ENCODE measurements at places on chromosomes 11 and 22.

- no peak for DNase-seq
Measured at GRCh38 chr11:6405052-6405667, 13.7 kb downstream of the APBB1 start.

- DNase-seq: no peak
Measured at GRCh38 chr11:22084056-22084455, 108.8 kb upstream of the ANO5 start.

DNA sequence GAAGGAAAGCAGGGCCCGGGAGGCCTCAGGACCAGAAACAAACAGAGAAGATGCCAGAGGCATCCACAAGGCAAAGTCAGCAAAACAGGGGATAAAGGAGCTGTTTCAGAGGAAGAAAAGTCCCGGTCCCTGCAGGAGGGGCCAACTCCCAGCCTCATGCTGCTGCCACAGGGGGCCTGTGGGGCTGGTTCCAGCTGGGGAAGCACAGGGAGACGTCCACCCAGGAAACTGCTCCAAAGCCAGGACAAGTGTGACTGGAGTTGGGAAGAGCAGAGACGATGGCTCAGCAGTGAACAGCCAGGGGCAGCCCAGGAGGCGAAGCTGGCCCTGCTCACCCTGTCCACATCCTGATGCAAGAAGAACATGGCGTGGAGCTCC is 454.4 kb downstream of the BRD1 start:
- no peak for DNase-seq

DNA sequence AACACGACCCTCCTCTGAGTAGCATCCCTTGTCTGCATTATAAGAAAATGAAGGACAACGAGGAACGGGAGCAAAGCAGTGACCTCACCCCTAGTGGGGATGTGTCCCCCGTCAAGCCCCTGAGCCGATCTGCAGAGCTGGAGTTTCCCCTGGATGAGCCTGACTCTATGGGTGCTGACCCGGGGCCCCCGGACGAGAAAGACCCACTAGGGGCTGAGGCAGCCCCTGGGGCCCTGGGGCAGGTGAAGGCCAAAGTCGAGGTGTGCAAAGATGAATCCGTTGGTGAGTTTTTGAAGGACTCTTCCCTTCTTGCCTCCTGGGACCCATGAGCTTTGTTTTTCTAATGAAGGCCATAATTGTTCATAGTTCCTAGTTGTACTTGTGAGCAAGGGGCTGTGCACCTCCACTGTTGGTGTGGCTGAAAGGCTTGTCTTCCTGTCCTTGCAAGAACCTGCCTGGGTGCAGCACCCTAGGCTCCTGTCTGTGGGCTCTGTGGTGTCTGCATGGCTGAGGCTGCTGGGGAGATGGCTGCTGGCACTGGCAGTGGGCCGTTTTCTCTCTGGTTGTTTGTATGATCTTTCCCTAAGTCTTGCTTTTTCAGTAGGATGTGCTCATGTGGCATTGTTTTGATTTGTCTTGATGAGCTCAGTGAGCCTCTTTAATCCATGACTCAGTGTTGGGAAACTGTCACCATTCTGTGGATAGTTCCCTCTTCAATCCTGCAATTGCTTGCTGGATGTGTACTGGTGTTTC is 10.1 kb downstream of the DGCR8 start:
- no peak for DNase-seq

- no peak for DNase-seq
Measured at GRCh38 chr11:36093548-36093947, 149.7 kb downstream of the LDLRAD3 start.

GRCh38 chr11:70123711-70124110 is 45.6 kb downstream of the ANO1 start:
- no peak for DNase-seq

- no peak for DNase-seq
Measured at GRCh38 chr11:104795501-104796213, 102.6 kb downstream of the CASP12 start.

- DNase-seq: no peak
Measured at GRCh38 chr11:76313913-76314740, 66.8 kb downstream of the THAP12 start.

DNA sequence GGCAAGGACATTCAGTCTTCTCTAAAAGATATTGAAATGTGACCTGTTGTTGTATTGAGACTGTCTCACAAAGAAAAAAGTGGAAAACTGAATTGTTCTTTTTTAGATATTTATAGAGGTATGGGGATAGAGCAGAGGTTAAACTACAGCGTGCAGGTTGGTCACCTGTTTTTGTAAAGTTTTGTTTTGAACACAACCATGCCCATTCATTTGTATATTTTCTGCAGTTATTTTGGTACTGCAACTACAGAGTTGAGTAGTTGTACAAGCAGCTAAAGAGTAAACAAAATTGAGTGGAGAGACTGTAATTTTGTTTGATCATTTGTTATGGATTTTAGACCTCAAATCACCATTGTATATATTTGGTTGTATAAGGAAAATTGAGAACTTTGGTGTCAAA is 11.3 kb downstream of the EED start:
- no peak for DNase-seq

GRCh38 chr11:115906171-115906570 is 402.0 kb upstream of the CADM1 start:
- DNase-seq: no peak

DNA sequence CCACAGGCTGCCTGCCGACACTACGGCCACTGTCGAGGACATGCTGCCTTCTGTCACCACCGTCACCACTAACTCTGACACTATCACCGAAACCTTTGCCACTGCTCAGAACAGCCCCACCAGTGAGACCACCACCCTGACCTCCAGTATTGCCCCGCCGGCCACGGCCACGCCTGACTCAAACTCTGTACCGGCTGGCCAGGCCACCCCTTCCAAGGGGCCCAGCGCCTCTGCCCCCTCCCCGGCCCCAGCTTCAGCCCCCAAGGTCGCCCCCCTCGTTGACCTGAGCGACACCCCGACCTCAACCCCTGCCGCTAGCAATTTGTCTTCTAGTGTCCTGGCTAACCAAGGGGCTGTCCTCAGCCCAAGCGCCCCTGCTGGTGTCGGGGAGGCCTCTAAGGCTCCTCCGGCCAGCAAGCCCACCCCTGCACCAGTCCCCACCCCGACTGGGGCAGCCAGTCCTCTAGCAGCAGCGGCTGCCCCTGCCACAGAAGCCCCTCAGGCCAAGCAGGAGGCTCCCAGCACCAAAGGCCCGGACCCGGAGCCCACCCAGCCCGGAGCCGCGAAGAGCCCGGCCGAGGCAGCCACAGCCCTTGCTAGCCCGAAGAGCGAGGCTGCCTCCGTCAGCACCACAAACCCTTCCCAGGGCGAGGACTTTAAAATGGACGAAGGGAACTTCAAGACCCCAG is 41.3 kb upstream of the TTC12 start:
- DNase-seq: no peak

DNA sequence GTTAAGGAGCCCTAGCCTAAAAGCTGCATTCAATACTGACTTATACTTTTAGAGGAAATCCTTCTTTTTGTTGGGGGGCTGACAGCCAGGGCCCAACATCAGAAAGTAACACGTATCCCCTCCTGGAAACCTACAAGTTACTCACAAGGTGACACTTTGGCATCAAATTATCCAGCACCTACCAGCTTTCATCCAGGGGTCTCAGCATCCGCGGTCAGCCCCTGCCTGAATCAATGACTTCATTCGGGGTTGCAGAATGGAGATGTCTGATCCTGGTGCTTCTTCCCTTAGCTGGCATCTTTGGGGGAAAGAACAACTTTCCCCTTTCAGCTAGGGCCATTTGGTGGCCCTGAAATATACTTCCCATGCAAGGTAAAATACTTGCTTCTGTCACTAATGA is 5.3 kb upstream of the NAP1L4 start:
- DNase-seq: no peak

GRCh38 chr11:61298663-61299244 is 3.6 kb upstream of the VWCE start:
- DNase-seq: no peak

DNA sequence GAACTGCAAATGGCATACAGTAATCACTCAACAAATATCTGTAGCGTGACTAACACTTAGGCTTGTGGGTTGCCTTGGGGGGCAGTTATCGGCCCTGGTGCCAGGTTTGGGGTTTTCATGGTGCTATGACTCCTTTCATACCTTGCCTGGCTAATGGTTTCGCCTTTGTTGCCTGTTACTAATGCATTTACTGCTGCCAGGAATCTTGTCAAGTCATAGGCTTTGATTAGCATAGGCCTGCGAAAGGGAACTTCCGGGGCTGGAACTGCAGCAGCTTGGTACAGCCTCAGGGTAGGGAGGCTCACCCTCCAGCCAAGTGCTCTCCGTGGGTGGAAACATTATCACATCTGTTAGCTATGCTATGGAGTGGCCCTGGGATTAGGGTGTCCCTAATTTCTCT is 13.2 kb downstream of the SLC25A18 start:
- DNase-seq: no peak

DNA sequence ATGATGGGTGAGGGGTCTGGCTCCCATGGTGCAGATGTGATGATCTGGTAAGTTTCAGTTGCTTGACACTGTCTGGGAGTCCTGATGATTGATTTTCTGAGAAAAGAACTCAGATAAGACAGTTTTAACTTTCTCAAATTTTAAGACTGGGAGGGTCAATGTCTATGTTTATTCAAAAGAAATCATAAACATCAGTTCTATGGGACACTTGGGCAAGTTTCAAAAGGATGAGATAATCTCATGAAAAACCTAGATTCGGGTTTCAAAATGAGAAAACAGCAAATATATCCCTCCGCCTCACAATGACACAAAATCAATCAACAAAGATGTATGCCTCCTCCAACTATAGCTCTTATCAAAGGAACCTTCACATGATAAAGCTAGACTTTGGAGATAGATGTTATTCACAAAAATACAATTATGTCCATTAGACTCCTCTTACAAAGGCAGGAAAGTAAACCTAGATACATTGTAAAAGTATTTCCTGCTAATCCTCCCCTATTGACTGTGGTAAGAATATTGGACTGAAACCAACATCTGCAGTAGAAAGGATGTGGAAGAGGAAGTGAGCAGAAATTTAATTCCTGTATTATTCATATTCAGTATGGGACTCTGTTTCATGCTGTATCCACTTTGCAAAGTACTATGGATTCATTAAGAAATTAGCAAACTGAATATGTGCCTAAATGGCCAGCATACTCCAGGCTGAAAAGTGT is 21.6 kb downstream of the SVIP start:
- no peak for DNase-seq

DNA sequence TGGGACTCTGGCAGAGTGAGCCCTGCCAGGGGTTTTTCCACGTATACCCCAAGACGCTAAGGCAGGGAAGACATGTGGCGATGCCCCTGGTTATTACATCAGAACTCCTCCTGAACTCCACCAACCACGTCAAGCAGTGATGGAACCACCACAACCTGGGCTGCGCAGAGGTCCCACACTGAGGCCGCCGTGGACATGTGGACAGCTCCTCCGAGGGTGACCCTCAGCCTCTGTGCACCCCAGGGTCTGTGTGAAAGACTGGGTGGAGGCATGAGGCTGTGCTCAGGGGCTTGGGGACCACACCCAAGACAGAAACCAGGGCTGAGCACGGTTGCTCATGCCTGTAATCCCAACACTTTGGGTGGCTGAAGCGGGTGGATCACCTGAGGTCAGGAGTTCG is 52.2 kb downstream of the TRMU start:
- no peak for DNase-seq

DNA sequence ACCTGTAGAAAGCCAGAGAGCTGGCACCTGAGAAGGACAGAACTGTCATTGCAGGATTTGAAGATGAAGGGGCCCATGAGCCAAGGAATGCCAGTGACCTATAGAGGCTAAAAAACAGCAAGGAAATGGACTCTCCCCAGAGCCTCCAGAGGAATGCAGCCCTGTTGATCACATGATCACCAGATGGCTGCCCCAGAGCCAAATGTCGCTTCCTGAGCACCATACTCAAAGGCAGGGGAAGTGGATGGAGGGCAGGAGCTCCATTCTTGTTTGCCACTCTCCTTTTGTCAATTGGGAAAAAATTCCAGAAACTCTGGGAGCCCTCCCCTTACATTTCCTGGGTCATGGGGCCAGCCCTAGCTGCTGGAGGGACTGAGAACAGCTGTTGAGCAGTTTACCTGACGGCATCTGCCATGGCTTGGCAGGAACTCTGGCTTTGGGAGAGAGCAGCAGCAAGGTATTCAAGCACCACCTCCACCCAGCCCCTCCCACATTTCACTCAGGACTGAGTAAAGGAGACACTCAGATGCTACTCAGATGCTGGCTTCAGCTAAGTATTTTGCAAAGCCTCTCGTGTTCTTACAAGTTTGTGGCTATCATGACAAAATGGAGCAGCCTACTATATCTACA is 46.9 kb downstream of the DKK3 start:
- no peak for DNase-seq

GRCh38 chr22:19035474-19036228 is 86.6 kb downstream of the DGCR2 start:
- DNase-seq: no peak

DNA sequence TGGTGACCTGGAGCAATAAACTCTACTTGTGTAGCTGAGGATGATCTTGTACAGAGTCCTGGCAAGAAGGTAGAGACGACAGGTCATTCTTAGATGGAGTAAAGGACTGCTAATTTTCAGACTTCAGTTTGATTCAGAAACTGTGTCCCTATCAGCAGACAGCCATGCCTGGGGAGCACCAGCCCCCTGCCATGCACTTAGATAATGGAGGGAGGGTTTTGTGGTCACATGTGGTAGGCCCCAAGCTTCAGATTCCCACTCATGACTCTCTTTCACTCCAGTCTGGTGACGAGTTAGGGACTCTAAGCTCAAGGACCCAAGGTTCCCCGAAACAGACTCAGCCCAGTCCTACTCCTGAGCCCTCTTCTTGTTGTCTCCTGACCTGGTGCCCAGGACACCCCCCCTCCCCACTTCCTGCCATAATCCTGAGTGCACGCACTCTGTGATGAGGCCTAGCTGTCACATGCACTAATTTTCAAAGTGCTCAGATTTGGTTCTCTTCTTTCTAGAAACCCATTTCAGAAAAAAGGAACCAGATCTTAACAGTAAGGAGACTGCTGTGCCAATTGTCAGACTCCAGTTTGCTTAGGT is 10.2 kb upstream of the AMPD3 start:
- no peak for DNase-seq

GRCh38 chr22:49571326-49571725 is 256.3 kb downstream of the BRD1 start:
- no peak for DNase-seq

DNA sequence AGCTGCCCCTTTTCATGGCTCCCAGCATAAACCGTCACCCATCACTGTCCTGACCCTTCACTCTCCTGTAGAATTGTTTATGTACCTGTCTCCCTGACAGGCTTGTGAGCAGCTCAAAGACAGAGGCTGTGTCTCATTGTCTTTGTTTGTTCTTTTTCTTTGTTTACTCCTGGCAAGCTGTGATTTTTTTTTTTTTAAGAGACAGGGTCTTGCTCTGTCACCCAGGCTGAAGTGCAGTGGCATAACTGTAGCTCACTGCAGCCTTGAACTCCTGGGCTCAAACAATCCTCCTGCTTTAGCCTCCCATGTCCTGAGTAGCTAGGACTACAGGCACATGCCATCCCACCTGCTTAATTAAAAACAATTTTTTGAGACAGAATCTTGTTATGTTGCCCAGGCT is 9.7 kb downstream of the ARHGAP1 start:
- no peak for DNase-seq

GRCh38 chr11:4065086-4065485 is 29.5 kb upstream of the RRM1 start:
- DNase-seq: no peak

All from CD4-positive, alpha-beta T cell treated with Interleukin-15 for 4 hours (primary cell).